Dorsolateral prefrontal cortex (tissue), 122 donors: ENCODE measurements at places on chromosomes 12 and 14.

DNA sequence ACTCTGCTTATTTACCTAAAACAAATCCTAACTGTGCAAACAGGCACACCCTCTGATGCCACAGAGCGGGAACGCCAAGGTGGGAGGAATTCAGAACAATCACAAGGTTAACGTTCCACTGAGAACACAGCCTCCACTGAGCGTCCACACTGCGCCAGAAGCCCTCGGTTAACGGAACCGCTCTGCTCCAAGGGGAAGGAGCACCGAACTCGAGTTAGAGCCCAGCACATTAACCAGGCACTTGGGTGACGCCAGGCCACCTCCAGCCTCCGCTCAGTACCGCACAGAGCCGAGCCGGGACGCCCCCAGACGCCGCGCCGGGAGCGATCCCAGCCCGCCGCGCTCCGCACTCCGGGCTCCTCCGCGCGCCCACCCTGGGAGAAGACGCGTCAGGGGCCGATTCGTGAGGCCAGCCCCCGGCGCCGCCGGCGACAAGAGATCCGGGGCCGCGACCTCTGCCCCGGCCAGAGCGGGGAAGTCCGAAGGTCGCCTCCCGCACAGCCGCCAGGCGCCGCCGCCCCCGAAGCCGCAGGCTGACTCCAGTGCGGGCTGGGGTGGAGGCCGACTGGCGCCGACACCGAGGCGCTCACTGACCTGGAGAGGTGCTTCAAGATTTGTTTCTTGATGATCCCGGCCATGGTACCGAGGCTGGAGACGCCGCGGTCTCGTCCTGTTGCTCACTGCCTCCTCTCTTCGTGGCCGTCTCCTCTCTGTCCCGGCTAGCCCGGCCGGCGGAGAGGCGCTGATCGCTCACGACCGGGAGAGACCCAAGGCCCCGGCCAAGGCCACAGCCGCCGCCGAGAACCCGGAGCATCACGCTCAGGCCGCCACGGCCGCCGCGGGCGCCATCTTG lies 450 bp downstream of the BLTP3B start:
- DNase-seq, result peak; percentile 70

GRCh38 chr12:128661226-128661569 lies 162.6 kb downstream of the SLC15A4 start:
- DNase-seq, result peak; percentile 67

DNA sequence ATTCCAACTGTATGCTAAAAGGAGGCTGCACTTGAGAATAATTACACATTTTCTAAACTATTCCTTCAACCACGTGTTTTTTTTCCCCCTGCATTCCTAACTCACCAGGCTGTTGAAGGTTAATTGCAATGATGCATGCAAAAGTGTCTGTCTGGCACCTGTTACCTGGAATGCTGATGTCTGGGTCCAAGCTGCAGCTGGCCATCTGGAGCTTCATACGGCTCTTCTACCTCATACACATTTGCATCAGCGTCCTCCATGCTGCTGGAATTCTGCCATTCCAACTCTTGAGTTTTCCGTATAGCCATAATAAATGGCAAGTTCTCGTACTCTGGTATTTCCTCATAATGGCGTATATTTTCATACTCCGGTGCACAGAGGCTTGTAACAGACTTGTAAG lies 8.6 kb downstream of the FGD6 start:
- no peak for DNase-seq

DNA sequence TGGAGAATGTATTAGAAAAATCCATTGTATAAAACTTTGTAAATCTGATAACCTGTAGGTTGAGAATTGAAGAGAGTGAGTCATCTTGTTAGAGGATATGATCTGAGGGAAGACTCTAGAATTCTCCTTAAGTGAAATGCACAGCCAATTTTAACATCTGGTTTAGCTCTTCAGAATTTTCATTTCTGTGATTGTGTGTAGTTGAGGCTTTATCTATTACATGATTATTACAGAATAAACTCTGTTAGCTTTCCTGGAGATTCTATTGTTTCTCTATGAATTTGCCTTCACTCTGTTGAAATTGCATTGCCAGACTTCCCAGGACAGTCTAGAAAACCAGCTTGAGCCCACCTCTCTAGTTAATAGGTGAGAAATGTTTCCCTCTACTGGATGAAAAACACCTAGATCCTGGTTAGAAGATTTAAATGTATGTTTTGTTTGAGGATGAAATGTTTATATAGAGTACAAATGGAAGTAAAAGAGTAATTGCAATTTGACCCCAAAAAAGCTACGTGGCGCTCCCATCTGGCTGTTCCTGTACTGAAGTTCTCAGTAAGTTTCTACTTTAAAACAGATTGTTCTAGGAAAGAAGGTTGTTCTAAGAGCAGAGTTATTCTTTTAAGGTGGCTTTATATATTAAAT lies 2.9 kb downstream of the NUDT4 start:
- no peak for DNase-seq

GRCh38 chr12:51621156-51621922 lies 30.3 kb downstream of the SCN8A start:
- no peak for DNase-seq

GRCh38 chr14:71563492-71564153 lies 368.6 kb upstream of the RGS6 start:
- no peak for DNase-seq

- no peak for DNase-seq
Measured at GRCh38 chr14:95402176-95402575, 82.5 kb upstream of the CLMN start.

- no peak for DNase-seq
Measured at GRCh38 chr12:16300122-16300521, 22.6 kb upstream of the SLC15A5 start.
